ENCODE measurements at places on chromosomes 3 and 15.

DNA sequence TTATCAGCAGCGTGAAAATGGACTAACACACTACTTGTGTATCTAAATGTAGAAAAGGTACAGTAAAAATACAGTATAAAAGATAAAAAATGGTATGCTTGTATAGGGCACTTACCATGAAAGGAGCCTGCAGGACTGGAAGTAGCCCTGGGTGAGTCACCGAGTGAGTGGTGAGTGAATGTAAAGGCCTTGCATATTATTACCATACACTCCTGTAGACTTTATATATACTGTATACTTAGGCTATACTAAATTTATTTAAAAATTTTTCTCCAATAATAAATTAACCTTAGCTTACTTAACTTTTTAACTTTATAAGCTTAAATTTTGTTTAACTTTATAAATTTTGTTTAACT is 67.2 kb upstream of the TSPAN3 start:
- DNase-seq, result peak; percentile 53

- peak; percentile 36 for DNase-seq
Measured at GRCh38 chr3:150945226-150946032, 27.1 kb downstream of the CLRN1 start.

DNA sequence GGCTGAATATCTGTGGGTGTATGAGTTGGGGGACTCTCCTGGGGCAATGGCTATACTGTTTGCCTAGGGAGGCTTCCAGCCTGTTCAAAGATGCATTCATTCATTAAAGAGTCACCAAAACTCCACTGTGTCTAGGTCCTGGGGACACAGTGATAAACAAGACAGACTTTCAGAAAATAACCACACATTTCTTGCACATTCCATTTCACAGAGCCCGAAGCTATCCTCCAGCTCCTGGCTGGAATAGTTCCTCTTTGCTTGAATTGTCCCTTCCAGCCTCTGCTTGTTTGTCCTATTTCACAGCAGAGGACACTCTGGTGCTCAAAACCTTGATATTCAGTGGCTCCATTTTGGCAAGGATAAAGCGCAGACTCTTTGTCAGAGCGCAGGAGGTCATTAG is 61.7 kb upstream of the ITGA11 start:
- DNase-seq, result no peak

GRCh38 chr15:85580879-85581278 is 200.5 kb downstream of the AKAP13 start:
- no peak for DNase-seq

GRCh38 chr3:139561255-139561817 is 21.8 kb upstream of the RBP1 start:
- DNase-seq, result no peak

DNA sequence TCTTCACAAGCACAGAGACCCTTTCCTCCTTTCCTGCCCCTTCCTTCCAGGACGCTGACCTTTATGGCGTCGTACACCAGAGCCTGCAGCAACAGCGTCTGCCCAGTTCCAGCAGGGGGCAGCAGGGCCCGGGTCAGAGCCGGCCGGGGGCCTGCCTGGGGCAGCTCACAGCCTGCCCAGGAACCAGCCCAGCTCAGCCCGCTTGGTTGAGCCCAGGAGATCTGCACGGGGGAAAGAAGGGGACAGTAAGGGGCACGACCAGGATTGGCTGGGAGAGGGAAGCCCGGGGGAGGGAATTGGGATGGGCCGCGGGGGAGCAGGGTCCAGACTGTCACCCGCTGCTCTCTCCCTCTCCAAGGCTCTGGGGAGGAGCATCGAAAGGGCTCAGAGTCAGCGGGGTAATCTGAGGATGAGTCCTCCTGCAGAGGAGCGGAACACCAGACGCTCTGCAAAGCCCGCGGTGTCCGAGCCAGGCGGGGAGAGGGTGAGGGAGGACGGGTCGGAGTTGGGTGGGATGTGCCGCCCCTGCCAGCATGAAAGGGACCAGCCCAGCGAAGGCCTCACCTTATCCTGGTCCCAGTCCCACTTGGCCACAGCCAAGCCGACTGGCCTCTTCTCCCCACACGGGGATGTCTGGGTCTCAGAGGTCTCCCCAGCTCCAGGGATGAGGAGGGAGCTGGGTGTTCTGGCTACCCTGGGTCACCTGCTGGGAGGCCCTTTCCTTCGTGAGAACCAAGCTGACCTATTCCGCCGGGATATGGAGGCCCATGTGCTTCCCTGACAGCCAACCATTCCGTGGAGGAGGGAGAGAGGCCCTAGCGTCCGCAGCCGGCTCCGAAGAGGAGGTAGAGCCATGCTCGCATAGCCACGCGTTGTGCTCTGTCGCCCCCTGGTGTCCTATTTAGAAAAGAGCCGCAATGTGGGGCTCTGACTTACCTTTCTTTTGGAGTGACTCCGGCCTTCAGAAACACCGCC is 7.4 kb upstream of the IGDCC3 start:
- peak; percentile 52 for DNase-seq

- peak; percentile 16 for DNase-seq
Measured at GRCh38 chr3:163939926-163940325, 1138.4 kb downstream of the SI start.

- peak; percentile 100 for DNase-seq
Measured at GRCh38 chr3:37945807-37946530, 44.6 kb upstream of the VILL start.

DNA sequence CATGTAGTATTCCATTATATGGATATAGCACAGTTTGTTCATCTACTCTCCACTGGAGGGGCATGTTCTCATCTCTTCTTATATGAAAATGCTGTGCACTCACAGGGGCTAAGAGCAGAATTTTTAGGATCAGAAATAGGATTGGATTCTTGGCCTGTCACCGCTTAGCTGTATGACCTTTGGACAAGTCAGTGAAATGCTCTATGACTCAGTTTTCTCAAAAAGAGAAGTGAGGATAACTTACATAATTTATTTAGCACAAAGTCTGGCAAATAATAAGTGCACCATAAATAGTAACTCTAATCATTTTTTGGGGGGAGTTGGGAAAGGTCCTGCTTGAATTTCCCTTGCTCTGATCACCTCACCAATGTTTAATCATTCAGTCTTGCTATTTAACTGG is 103.7 kb upstream of the LRIG1 start:
- no peak for DNase-seq

DNA sequence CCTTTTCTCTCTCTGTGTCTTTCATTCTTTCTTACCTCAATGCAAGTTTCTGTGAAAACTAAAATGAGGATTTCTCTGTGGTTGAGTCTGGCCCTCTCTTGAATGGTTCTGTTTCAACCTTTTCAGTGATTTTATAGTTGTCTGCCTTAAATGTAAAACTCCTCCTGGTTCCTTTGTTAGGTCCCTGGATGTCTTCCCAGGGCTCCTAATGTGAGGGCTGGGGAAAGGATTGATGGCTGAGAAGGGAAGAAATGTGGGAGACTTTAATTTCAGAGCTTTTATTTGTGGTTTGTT is 90.6 kb upstream of the GRM7 start:
- no peak for DNase-seq

DNA sequence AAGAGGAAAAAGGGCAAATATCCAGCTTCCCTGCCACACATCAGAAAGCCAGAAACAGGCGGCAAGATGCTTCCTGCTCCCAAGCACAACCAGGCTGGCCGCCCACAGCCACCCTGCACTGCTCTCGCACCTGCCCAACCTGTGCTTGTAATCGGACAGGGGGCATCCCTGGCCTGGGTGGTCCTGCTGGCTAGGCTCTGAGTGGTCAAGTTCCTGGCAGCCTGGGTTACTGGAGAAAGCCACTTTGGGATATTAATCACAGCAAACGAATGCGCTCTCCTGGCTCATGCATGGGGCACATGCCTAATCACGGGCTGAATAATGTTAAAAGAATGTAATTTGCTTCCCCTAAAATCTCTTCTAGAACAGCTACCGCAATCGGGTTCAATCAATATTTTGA is 442.4 kb downstream of the MCTP2 start:
- no peak for DNase-seq

DNA sequence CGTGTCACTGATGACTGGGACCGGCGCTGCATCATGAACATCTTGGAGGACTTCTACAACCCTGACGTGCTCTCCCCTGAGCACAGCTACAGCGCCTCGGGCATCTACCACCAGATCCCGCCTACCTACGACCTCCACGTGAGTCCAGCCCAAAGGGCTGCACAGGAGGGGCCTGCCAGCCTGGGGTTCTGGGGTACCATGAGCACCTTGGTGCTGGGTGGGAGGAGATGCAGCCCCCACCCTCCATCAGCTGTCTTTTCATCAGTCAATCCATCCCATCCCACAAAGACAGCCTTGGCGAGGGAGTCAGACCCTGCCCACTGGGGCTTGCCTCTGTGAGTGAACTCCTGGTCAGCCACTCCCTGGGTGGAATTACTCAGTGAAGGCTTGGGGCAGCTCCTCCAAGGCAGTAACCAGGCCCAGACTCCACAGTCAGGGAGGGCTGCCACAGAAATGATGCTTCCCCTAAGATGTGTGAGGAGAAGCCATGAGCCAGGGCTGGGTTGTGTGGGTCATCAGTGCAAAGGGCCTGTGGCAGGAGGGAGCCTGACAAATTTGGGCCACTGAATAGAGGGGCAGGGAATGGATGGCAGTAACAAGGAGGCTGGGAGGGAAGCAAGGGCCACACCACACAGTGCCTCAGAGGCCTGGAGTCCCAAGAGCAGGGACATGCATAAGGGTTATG is 47.9 kb downstream of the SEMA3G start:
- DNase-seq, result no peak

DNA sequence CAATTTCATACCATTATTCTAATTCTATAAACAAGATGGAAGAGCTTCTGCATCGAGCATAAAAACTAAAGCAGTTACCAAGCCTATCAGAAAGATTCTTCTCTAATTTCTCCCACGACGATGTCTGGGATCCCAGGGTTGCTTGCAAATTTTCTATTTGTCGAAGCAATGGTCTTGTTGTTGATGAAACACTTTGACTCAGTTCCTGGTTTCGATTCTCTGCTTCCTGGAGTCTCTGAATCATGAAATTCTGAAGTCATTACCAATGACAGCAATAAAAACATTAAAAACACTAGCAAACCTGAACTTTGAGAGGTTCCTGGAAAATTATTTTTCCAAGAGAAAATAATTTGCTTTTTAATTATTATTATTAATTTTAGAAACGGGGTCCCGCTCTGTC is 18.7 kb downstream of the TMF1 start:
- peak; percentile 34 for DNase-seq

DNA sequence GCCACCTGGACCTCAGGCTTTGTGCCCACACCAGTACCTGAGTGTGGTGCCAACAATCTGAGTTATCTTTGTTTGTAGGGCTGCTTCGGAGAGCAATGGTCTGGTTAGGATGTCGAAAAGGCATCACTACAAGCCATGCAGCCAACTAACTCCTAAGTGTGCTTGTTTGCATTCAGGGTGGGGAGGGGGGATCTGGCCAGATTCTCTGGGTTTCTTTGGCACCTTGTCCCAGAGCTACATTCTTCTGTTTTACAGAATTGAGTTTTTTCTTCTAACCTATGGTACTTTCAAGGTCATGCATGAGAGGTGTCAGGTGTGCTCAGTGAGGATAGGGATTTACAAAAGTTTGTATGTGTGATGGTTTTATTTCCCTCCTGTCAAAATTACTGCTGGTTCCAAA is 391.4 kb upstream of the RARB start:
- no peak for DNase-seq

GRCh38 chr3:142213298-142213697 is 12.1 kb downstream of the GK5 start:
- DNase-seq, result no peak

DNA sequence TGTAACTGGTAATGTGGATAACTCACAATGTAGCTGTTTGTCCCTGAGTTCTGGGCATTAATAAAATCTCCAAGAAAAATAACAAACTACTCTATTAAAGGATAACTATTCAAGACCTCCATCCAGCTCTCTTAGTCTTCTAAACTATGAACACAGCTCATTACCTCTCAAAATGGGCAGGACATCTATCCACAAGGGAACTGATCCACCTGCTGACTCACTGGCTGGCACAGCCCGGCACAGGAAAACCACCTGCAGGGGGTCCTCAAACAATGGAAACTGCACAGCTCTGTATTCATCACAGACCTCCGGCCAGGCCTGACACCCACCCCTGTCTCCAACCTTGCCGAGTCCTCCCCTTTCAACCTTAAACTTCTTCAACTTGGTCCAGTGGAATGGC is 255.4 kb downstream of the TJP1 start:
- DNase-seq, result no peak

DNA sequence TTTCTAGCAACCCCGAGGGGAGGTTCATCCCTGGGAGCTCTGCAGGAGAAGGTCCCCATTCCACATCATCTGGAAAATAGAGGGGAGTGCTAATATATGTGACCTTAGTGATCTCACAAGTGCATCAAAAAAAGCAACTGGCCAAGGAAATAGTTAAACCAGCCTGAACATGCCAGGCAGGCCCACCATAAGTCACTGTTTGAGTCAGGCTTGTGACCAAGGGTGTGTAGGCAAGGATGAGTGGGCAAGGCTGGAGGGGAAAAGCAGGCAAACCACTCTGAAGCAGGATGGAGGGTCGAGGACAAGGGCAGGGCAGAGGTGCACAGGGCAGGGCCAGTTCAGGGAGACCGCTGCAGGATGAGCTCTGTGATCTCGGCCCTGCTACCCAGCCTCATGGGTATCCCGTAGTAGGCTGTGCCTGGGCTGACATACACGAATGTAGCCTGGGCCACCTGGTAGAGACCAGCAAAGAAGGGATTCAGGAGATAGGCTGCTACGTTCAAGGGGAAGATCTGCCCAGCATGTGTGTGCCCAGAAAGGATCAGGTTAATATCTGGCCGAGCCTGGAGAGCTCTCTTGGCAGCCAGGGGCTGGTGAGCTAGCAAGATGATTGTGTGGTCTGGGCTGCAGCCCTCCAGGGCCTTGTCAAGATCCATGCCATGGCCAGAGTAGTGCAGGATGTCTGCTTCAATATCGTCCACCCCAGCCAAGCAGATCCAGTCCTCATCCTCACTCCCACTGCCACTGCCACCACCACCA is 4.3 kb downstream of the GLB1 start:
- DNase-seq, result peak; percentile 83

DNA sequence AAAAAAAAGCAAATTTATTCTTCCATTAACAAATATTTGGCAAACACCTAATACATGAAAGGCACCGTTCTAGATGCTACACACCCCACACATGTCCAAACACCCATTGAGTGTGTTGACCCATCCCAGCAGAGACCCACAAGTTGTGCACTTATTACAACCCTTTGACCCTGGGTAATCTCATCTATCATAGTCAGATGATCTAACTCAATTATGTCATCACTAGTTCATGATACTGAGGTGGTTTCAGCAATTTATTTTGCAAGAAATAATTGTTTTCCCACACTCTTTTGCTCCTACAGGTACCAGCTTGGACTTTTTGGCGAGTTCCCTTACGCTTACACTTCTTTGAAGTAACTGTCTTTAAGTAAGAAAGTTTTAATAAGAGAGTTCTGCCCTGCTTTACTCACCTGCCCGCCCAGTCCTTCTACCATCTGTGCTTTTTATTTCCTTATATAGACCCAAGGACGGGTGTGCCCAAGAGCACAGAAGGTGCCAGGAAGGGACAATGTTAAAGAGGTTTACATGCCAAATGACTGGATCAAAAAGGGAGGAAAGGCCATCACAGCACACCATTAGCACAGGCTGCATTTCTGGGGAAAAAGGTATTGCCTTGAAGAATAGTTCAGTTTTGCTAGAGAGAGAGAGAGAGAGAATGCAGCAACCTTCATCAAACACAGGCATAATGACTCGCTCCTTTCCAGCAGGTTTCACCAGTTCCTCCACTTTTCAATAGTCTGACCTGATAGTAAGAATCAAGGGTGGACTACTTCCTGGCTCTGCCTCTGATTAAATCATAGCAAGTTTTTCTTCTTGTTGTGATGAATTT is 54.5 kb upstream of the ATP11B start:
- peak; percentile 97 for DNase-seq
